ENCODE measurements at places on chromosomes 2 and 18.

DNA sequence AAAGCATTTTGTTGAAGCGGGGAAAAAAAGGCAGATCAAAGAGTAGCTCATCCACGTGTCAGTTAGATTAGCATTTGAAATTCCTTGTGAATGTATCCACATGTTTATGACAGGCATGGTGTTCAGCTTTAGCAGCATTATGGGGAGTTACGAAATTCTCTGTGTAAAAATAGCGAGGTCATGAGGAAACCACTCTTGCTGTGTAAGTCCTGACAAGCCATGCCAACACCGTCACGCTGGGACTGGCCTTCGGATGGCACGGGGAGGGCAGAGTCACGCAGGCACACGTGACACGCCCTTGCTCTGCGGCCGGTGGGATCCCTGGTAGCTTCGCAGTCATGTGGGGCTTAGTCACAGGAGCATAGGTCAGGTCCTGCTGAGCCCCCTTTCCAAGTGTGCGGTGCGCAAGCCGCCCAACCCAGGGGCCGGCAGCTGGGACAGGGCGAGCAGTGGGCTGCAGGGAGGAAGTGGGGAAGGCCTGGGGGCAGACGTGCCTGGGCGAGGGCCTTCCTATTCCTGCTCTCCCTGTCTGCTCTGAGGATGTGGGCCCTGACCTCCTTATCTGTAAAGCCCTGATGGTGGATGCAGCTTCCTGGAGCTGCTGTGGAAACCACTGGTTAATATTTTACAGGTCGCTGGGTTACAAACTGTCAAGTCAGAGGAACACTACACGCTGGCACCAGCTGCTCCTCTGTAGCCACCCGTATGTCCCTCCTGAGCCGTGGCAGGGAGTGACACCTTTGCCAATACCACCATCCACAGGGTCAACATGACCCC, 18.0 kb downstream of the MBP start:
- DNase-seq = no peak

- DNase-seq = no peak
Measured at GRCh38 chr2:95759481-95760246, 167.9 kb downstream of the TRIM43 start.

DNA sequence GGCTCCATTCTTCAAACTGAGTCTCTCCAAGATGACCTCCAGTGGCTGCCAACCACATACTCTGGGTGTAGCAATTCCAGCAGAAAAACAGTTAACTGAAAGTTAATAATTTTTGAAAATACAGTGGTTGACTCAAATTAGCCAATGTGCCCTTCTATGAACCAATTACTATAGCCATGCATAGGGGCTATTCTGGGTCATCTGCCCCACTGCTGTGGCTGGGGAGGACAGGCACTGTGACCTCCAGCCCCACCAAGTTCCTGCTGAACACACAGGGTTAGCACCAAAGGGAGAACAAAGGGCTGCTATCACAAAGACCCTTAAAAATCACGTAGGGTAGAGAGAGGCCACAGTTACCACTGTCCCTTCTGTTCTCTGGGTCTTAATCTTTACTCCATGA, 123.0 kb downstream of the IRS1 start:
- no peak for DNase-seq

DNA sequence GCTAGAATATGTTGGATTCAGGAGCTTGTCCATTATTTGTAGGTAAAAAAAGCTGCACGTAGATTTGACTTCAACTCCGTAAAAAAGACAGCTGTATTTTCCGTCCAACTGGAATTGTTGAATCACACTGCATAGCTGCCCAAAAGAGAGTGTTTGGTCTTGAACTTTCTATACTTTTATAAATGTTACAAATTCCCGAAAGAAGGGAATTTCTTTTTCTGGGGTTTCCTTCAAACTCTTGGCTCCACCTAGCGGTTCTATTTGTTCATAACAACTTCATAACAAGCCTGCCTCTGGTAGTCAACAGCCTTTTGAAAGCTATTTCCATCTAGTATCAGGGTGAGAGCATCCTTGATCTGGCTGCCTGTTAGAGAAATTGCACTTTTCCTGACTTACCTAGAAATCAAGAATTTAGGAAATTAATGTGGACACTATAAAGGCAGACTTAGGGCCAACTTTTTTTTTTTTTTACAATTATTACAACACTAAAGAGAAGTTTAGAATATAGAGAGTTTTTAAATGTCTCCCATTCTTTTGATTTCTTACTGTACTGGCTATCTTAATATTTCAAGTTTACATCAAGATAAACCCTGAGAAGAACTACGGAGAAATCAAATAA, 48.1 kb downstream of the TMEM185B start:
- DNase-seq = peak; percentile 89

GRCh38 chr2:177733322-177733855, 339.2 kb downstream of the PDE11A start:
- DNase-seq = no peak

- no peak for DNase-seq
Measured at GRCh38 chr2:72128843-72129227, 18.8 kb downstream of the CYP26B1 start.

DNA sequence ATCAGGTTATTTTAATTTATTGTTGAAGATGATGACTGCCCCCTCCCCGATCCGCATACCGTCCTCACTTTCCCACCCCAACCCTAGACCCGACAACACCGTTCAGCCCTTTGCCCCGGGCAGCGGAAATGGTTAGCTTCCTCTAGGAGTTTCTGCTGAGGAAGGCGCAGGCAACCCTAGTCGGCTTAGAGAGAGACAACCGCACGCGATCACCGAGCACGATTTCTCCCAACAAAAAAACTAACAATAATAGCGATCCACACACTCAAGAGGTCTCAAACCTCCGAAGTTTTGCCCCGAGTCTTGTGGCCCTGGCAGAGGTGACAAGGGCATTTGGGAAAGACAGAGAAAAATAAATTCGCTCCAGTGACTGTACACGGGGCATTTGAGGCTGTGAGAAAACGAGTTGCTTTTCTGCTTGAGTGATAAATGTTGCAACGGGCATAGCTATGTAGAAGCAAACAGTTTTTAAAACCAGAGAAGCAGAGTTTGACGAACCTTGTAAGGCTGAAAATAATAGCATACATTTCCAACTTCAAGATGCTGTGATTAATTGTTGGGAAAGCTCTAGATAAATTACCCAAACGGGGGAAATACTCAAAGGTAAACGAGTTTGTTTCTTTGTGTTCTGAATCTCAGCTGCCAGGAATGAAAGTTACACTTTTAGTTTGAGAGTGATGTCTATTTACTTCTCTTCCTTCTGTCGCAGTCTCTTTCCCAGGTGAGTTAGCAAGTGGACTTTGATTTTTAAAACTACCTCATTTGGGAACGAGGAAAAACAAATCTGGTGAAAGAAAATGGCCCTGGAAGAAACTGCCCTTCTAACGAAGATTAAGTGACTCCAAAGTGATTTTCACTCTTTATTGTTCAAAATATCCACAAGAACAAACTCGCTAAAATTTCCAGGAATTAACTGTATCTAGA, 11.0 kb upstream of the SIX3 start:
- peak; percentile 68 for DNase-seq

GRCh38 chr2:48279344-48280090, 250.4 kb upstream of the STON1 start:
- DNase-seq = peak; percentile 28

DNA sequence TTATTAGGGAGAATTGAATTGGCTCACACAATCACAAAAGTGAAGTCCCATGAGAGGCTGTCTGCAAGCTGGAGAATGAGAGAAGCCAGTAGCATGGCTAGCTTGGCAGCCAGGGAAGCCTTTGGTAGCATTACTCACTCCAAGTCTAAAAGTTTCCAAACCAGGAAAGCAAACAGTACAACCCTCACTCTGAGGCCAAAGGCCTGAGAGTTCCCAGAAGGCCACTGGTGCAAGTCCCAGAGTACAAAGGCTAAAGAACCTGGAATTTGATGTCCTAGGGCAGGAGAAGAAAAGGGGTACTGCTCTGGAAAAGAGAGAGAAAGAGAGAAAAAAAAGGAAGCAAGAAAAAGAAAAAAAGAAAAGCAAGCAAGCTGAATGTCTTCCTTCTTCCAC, 318.2 kb downstream of the RND3 start:
- DNase-seq = no peak

- no peak for DNase-seq
Measured at GRCh38 chr2:160200921-160201320, 849 bp upstream of the ITGB6 start.

DNA sequence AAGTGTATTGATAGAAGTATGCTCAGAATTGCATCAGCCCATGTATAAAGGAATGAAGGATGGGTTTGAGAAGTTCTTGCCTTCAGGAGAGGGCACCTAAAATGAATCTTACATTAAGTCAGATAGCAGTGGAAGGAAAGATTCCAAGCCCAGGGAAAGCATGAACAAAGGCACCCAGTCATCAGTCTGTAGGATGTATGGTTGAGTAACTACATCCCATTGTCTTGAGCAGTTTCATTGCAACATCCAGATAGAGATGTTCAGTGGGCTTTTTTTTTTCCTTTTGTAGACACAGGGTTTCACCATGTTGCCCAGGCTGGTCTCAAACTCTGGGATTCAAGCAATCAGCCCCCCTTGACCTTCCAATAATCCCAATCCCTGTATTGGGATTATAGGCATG, 80.7 kb downstream of the ARHGAP28 start:
- DNase-seq = no peak

DNA sequence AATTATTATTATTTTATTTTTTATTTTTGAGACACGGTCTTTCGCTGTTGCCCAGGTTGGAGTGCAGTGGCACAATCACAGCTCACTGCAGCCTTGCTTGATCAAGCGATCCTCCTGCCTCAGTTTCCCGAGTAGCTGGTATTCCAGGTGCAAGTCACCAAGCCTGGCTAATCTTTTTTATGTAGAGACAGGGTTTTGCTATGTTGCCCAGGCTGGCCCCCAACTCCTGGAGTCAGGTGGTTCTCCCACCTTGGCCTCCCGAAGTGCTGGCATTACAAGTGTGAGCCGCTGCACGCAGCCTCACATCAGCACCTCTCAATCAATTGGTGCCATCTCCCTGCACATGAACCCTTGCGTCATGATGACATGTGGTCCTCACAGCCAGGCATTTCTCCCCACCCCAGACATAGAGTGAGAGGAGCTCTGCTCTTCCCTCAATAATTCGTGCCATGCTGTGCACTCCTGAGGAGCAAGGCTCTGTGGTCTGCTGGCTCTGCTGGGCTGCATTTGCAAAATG, 5.9 kb downstream of the INPP5D start:
- no peak for DNase-seq

DNA sequence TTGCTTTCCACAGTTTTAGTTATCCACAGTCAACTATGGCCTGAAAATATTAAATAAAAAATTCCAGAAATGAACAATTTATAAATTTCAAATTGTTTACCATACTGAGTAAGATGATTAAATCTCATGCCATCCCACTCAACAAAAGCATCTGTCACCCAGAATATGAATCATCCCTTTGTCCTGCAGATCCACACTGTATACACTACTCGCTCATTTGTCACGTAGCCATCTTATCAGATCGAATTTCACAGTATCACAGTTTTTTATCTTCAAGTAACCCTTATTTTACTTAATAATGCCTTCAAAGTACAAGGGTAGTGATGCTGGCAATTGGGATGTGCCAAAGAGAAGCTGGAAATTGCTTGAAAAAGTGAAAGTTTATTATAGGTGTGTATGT, 291.8 kb upstream of the LRATD1 start:
- DNase-seq = no peak

DNA sequence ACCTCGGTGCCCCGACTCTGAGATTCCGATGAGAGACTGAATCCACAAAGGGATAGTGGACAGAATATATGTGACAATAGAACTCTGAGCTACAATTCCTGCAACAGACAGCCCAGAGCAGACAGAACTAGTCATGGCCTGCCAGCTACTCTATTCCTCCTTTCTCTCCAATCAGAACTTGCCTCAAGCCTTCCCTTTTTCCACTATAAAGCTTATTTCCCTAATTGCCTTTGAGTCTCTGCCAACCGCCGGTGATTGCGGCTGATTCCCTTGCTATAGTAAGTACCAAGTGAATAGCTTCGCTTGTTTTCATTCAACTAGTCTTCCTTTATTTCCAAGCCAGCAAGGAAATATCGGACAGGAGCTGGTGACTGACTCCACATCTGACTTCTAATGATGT, 96.8 kb downstream of the DSC3 start:
- peak; percentile 75 for DNase-seq

- no peak for DNase-seq
Measured at GRCh38 chr2:124533226-124533954, 508.3 kb downstream of the CNTNAP5 start.

DNA sequence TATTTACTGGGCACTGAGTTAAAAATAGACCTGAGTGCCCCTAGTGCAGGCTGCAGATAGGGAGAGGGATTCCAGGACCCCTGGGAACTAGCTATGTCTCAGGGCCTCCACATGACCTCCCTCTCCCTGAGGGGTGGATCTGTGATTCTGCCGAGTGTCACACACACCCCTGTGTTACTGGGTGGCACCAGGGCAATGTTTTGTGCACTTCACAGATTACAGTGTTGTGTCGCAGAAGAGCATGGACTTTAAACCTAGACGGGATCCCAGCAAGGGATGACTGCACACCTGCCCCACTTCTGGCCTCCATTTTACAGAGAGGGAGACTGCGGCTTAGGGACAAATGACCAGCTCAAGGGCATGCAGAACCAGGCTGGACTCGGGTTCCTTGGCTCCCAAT, 65.6 kb downstream of the ZFP36L2 start:
- no peak for DNase-seq

- peak; percentile 25 for DNase-seq
Measured at GRCh38 chr2:75130171-75130570, 69.1 kb downstream of the TACR1 start.

DNA sequence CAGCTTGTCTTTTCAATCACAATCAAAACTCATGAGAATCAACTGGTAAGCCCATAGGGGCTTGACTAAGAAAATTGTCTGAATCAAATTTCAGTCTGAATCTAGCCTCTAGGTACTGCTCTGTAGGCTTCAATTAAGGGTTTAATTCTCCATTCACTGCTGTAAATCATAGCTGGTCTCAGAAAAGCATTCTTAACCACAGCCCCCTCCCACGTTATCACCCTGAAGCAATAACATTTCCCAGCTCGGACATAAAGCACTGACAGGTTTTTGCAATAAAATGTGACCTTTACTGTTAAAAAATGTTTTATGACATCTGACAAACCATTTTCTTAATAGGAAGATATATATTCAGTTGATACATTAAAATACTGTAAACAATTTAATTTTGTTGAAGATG, 55.0 kb downstream of the LRP1B start:
- DNase-seq = no peak

- no peak for DNase-seq
Measured at GRCh38 chr2:178859730-178860129, 52.5 kb upstream of the TTN start.

- no peak for DNase-seq
Measured at GRCh38 chr2:185472574-185472973, 266.0 kb upstream of the FSIP2 start.

GRCh38 chr18:79863161-79864005, 65.6 kb downstream of the KCNG2 start:
- no peak for DNase-seq

- DNase-seq = no peak
Measured at GRCh38 chr2:48228345-48228684, 301.6 kb upstream of the STON1 start.

GRCh38 chr2:5093056-5093455, 599.1 kb upstream of the SOX11 start:
- DNase-seq = no peak

- DNase-seq = peak; percentile 40
Measured at GRCh38 chr18:33579349-33580215, 1.6 kb downstream of the ASXL3 start.
